NCI-H2081 (cell line): ENCODE measurements at places on chromosomes 6 and 20.

GRCh38 chr6:132456700-132457143 lies 55.4 kb upstream of the MOXD1 start:
- DNase-seq = no peak

- no peak for DNase-seq
Observed at GRCh38 chr20:53736757-53737395, 143.2 kb upstream of the ZNF217 start.

GRCh38 chr20:20358801-20359200 lies 9.1 kb upstream of the INSM1 start:
- DNase-seq = peak; percentile 23

DNA sequence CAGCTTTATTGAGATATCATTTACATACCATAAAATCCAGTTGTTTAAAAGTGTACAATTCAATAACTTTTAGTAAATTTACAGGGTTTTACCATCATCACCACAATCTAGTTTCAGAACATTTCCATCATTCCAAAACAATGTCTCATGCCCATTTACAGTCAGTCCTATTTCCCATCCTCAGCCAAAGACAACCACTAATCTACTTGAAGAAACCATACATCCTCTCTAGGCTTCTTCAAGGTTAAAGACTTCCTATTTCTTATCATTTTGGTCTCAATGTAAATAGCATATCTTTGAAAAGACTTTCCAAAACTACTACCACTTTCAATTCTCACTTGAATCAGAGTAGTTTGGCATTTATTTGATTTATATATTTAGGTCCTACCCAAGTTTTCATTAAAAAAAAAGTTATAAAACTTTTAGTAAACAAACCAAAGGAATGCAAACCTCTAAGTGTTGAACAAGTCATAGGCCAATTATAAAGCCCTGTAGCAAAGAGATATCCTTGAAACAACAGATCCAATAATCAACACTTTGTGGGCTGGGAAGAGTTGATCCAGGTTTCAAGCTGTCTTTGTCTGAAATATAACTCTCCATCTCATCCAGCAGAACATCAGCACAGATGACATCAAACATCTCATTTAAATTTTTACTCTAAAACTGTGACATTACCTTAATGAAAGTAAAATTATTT lies 211.3 kb upstream of the RUNX2 start:
- no peak for DNase-seq

GRCh38 chr6:88301888-88302768 lies 136.0 kb upstream of the CNR1 start:
- DNase-seq = no peak

- DNase-seq = no peak
Observed at GRCh38 chr20:1517010-1517409, 25.8 kb upstream of the SIRPB2 start.

DNA sequence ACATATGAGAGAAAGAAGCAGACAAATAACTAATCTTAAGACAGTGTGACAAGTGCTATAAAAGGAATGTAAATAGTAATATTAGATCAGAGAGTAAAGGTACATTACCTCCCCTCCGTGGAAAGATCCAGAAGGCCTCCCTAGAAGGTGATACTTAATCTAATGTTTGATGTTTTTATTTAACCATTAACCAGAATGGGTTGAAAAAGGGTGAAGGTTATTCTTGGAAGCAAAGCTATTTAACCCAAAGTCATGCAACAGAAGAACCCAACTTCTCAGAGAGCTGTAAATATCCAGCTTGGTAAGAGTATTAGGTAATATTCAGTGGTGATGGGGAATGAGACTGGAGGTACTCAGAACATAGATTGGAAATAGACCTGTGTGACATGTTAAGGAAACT lies 68.0 kb upstream of the HIVEP1 start:
- no peak for DNase-seq

GRCh38 chr20:57553376-57554018 lies 7.4 kb upstream of the PCK1 start:
- DNase-seq = peak; percentile 67

DNA sequence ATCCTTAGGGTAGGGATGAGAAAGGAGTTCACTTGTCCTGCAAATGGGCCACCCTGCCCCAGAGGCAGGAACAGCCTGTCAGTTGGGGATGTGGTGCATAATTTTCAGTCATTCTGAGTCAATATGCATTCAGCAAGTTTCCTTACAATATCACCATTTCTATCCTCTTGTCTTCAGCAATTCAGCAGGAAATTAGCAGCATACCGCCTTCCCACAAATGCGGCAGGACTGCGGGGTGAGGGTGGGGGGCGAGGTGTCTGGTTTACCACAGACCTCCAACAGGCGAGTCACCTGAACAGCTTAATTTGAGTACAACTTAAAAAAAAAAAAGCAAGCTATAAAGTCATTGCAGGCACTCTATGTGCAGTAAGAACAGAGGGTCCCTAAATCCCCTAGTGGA lies 126.8 kb downstream of the MAP3K7 start:
- no peak for DNase-seq

DNA sequence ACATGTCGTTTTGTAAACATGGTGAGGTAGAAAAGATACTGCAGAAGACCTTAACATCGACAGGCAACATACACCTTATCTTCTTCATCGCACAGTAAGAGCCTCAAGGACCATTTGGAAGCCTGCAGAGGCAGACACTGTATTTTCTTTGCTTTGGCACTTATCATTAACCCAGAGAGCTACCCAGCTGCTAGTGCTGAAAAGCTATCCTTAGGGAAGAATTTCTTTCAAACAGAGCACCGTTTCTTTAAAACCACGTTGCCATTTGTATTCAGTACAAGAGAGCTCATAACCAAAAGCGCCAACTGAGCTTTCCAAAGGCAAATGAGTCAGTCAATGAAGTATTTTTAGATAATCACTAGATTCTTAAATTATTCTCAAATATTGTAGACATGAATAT lies 306.6 kb downstream of the EPM2A start:
- DNase-seq = no peak

- no peak for DNase-seq
Observed at GRCh38 chr6:32637219-32637880, at the start of gene HLA-DQA1. HLA-DQA1 (plus strand) TSS chr6:32637406; CDS start chr6:32637459, 53 bp downstream.

GRCh38 chr20:7540923-7541322 lies 399.3 kb downstream of the HAO1 start:
- no peak for DNase-seq

- DNase-seq = no peak
Observed at GRCh38 chr6:135860361-135860760, 8.9 kb downstream of the PDE7B start.

GRCh38 chr6:38177882-38178583 lies 358.5 kb downstream of the ZFAND3 start:
- no peak for DNase-seq

DNA sequence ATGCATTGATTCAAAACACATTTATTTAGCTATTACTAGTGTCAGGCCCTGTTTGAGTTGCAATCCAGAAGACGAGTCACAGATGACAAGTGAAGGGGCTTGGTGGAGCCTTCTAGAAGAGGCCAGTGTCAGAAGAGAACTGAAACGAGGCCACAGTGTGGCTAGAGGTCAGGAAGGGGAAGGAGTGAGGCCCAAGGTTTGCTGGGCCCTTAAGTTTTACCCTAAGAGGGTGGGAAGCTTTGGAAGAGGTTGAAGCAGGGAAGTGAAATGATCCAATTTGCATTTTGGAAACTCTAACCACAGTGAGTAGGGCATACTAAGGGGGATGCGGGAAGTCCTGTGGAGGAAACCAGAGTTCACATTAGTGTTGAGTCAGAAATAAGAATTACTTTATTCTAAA lies 25.0 kb downstream of the TTK start:
- no peak for DNase-seq

GRCh38 chr6:135191508-135192255 lies 10.6 kb downstream of the MYB start:
- DNase-seq = no peak

DNA sequence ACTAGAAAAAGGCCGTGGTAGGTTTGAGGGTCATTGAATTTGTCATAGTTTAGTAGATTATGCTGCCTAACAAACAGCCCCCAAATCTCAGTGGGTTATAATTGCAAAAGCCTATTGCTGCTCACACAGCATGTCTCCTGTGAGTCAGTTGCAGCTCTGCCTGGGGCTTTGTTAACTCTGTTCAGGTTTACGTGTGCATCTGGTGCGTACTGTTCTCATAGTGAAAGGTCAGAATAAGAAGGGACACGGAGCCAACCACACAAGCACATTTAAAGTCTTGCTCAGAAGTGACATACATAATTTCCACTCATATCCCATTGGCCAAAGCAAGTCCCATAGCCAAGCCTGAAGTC lies 48.1 kb upstream of the BMP2 start:
- DNase-seq = no peak

DNA sequence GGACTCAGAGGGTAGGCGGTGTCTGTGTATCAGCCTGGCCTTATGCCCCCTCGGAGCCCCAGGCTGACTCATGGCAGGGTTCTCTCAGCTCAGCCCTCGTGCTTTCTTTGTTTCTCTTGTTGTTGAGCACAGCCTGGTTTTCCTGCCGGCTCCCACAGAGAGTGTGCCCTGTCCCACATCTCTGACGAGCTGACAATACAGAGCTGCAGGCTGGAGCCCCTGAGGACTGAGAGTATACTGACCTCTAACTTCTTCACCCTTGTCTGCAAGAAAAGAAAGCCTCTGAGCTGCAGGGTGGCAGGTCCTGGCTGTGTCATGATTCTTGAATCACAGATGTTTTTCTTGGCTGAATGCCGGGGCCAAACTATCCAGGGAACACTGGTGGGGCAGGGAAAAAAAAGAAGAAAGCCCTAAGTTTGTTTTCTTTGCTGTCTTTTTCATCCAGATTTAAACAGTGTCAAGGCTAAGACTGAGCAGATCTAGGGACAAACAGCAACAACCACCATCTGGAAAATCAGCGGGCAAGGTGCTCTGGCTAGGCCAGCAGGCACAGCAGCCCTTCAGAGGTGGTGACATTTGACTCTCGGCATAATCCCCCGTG lies 63.3 kb upstream of the ZNF133 start:
- DNase-seq = no peak

DNA sequence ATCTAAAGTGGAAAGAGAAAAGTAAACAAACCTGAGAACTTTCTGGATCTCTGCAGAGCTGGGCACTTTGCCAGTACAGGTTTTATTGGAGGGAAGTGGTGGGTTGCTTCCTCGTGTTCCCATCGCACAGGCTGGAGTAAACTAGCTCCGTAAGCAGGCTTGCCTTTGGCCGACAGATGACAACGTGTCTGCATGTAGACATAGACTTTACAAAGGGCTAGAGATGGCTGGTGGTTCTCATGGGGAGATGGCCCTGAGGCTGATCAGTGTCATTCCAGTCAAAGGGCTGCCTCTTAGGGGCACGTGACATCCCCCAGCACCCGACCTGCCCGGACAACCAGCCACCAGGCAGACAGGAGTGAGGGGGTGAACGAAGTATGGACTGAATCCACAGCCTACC lies 98.8 kb downstream of the YTHDF1 start:
- DNase-seq = no peak

DNA sequence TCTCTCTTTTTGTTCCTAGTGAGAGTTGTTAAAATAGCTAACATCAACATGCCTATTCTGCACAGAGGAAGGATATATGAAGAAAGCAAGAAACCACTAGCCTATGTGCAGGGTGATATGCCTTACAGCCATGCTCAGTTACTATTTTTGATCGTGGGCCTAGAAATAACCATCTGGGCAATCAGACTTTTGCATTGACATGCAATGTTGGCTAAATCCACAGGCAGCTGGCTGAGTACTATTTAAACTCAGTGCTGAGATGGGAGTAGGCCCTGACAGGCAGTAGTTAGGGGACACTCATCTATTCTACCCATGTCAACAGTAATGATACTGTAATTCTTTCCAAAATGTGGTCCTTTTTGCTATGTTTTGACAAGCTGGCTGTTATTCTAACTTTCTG lies 89.6 kb downstream of the HDGFL1 start:
- no peak for DNase-seq

- no peak for DNase-seq
Observed at GRCh38 chr6:117491916-117492315, 9.4 kb downstream of the DCBLD1 start.

GRCh38 chr6:6790393-6790792 lies 201.9 kb downstream of the LY86 start:
- DNase-seq = no peak

GRCh38 chr20:4135385-4136077 lies 120.2 kb upstream of the RNF24 start:
- DNase-seq = no peak

GRCh38 chr20:36175016-36175415 lies 20.5 kb downstream of the EPB41L1 start:
- no peak for DNase-seq

GRCh38 chr20:46014517-46015396 lies 6.0 kb downstream of the MMP9 start:
- no peak for DNase-seq

DNA sequence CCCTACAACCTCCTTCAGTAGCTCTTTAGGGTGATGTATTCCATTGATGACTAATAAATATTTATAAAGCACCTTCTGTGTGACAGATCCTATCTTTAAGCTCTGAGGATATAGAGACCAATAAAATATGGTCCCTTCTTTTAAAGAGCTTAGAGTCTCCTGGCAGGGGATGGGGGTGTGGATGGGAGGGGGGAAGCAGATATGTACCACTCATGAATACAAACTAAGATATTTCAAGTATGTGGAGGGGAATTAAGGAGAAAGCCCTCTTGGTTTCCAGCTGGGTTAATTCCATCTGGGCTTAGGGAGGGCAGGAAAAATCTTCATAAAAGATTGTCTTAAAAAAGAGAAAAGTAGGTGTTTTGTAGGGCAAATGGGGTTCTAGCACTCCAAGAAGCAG lies 21.6 kb upstream of the FBXO9 start:
- no peak for DNase-seq
